ENCODE measurements at places on chromosomes 4 and X. TPM values are rescaled to one million over a fixed set of nuclear protein-coding genes. Genes with fewer than 3 reads are reported as not detected.

Gene OPRPN
- total RNA-seq: not detected

Gene ADH6
- not detected for total RNA-seq

Gene SPANXN4
- total RNA-seq: not detected

Gene GALNT7
- total RNA-seq: 43.9 TPM

Gene SLITRK2
- total RNA-seq: not detected

- H3K4me1 ChIP-seq: no peaks in the 10 kb centered on the region
- H3K27me3 ChIP-seq: no peaks in the 10 kb centered on the region
- no peak overlapping the region for H3K27ac ChIP-seq
These were observed 17.8 kb downstream of the PDK3 start for GRCh38 chrX:24482823-24483415.

DNA sequence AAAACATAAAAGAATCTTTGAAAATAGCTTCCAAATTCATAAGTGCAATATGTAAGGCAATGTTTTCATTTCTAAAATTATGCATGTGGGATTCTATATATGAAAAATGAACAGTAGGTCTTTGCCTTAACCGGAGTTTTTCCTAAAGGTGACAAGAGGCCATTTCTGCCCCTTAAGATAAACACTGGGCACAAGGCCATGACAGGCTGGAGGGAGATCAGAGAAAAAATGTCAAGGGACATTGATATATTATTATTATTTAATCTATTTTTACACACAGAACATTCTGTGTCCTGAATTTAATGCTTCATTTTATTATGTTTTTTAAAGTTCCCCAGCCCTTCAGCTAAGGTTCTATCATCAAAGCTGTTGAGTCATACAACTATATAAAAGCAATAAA lies 118.8 kb downstream of the CHM start:
- H3K4me1 ChIP-seq: no peaks in the 10 kb centered on the region
- no peak overlapping the region for H3K27ac ChIP-seq
- DNase-seq: no peak
- H3K36me3 ChIP-seq: no peaks in the 10 kb centered on the region
- no peak overlapping the region for H3K4me3 ChIP-seq
- H3K27me3 ChIP-seq: no peaks in the 10 kb centered on the region

DNA sequence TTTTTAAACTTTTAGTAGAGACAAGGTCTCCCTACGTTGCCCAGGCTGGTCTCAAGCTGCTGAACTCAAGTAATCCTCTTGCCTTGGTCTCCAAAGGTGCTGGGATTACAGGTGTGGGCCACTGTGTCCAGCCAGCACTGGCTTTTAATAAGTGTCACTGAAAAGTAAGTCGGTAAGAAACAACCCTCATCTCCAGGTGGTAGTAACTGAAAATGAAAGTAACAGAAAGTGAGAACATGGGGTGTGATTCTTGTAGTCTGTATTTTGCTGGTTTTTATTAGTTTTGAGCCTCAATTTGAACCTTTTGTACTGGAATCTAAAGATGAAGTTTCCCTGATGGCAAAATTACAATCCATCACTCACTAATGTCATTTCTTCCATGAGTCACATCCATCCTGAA lies 238.1 kb upstream of the AGA start:
- peaks cover 2% of the 10 kb centered on the region for H3K4me1 ChIP-seq
- no peak for DNase-seq
- no peaks in the 10 kb centered on the region for H3K36me3 ChIP-seq
- H3K4me3 ChIP-seq: no peak overlapping the region
- no peaks in the 10 kb centered on the region for H3K27me3 ChIP-seq

DNA sequence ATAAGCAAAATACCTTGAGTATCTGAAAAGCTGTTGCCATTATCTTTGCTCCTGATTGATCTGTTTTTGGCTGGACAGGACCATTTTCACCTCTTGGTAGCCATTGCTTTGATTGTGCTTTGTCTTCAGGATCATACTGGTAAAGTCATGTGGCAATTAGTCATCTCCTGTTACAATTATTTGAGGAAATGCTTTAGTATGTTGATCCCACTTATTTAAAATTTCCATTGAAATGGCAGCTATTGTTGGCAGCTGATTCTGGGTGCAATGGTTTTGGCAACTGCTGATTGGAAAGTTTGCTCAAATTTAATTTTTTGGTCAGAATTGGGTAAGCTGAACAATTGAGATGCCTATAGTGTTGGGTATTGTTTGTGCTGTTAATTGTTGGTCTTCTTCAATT lies 238.3 kb upstream of the TLL1 start:
- no peaks in the 10 kb centered on the region for H3K36me3 ChIP-seq
- H3K27ac ChIP-seq: no peak overlapping the region
- no peaks in the 10 kb centered on the region for H3K4me1 ChIP-seq
- H3K4me3 ChIP-seq: no peak overlapping the region

DNA sequence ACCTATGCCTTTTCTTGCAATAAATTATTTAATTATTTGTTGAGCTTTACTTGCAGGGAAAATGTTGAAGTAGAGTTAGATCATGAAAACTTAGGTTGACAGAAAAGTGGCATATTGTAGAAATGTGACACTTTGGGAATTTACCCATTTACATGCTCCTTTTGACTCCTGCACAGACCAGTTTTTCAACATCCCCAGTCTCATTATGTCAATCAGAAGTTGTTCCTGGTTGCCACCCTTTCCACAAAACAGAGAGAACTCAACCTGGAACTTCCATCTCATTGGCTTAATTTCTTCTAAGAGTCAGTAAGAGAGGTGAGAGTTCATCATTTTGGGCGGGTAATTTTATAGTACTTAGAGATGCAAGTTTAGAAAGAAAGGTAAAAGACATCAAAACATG lies 284.6 kb upstream of the ANKRD50 start:
- no peaks in the 10 kb centered on the region for H3K36me3 ChIP-seq
- no peaks in the 10 kb centered on the region for H3K4me1 ChIP-seq
- H3K27me3 ChIP-seq: no peaks in the 10 kb centered on the region
- H3K27ac ChIP-seq: no peak overlapping the region
- H3K4me3 ChIP-seq: no peak overlapping the region
- DNase-seq: no peak

DNA sequence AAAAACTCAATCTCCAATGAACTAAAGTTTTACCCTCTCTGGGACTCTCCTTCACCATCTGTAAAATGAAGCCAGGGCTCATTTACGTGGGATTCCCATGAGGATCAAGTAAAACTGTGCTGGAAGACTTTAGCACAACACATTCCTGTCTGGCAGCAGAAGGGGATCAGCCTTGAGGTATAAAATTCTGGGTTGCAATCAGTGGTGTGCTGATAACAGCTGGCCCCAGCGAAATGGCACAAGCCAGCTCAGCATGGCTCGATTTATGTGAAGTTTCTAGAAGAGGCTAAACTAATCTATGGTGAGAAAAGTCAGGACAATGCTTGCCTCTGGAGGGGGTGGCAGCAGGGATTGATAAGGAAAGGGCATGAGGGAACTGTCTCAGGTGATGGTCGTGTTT lies 28.4 kb downstream of the ZNF630 start:
- H3K4me1 ChIP-seq: peaks cover 2% of the 10 kb centered on the region
- H3K4me3 ChIP-seq: no peak overlapping the region
- no peaks in the 10 kb centered on the region for H3K27me3 ChIP-seq
- no peaks in the 10 kb centered on the region for H3K36me3 ChIP-seq
- no peak for DNase-seq

Gene SPATA4
- 0.28 TPM for total RNA-seq

- DNase-seq: peak; percentile 22
- no peak overlapping the region for H3K4me3 ChIP-seq
- no peaks in the 10 kb centered on the region for H3K27me3 ChIP-seq
- no peaks in the 10 kb centered on the region for H3K36me3 ChIP-seq
- H3K27ac ChIP-seq: no peak overlapping the region
These were observed 253.7 kb upstream of the ANXA10 start for GRCh38 chr4:167838686-167839085.

DNA sequence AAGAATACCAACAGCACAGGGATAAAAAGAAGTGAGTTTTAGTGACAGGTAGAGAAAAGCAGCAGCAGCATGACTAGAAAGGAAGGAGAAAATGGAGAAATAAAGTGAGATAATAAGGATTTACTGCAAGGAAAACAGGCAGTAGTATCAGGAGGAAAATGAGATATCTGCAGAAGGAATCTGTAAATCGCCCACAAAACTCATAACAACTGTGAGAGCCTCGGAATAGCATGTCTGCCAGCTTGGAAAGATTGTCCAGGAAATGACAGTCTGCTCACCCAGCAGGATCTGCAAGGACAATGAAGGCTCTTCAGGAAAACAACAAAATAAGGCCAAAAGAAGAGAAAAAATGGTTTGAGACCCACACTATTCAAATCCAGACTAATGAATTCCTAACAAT lies 47.4 kb downstream of the CXXC4 start:
- H3K27ac ChIP-seq: no peak overlapping the region
- no peak overlapping the region for H3K4me3 ChIP-seq
- no peaks in the 10 kb centered on the region for H3K27me3 ChIP-seq
- no peak for DNase-seq

Gene UGT2B11
- not detected for total RNA-seq

DNA sequence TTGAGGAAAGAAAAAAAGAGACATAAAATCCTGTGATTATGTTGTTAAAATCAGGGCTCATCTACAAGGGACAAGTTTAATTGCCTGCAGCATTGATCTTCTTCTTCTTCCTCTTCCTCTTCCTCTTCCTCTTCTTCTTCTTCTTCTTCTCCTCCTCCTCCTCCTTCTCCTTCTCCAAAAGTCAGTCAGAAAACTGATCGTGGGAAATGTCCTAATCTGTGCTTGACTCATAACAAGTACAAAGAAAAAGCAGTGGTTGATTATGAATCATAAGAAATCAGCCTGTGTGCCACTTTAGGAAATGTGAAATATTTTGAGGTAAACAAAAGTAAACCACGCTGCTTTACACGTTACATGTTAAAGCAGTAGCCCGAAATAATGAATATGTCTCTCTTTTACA lies 2.7 kb upstream of the ATP10D start:
- peak; percentile 81 for DNase-seq
- H3K4me1 ChIP-seq: peaks cover 3% of the 10 kb centered on the region
- no peak overlapping the region for H3K27ac ChIP-seq
- no peak overlapping the region for H3K4me3 ChIP-seq
- no peaks in the 10 kb centered on the region for H3K27me3 ChIP-seq

Gene REST
- total RNA-seq: 60.5 TPM

- DNase-seq: no peak
- H3K36me3 ChIP-seq: no peaks in the 10 kb centered on the region
- H3K4me1 ChIP-seq: no peaks in the 10 kb centered on the region
- no peak overlapping the region for H3K4me3 ChIP-seq
These were observed 12.2 kb downstream of the GK2 start for GRCh38 chr4:79395841-79396240.

Gene RNF128
- total RNA-seq: 4.8 TPM

DNA sequence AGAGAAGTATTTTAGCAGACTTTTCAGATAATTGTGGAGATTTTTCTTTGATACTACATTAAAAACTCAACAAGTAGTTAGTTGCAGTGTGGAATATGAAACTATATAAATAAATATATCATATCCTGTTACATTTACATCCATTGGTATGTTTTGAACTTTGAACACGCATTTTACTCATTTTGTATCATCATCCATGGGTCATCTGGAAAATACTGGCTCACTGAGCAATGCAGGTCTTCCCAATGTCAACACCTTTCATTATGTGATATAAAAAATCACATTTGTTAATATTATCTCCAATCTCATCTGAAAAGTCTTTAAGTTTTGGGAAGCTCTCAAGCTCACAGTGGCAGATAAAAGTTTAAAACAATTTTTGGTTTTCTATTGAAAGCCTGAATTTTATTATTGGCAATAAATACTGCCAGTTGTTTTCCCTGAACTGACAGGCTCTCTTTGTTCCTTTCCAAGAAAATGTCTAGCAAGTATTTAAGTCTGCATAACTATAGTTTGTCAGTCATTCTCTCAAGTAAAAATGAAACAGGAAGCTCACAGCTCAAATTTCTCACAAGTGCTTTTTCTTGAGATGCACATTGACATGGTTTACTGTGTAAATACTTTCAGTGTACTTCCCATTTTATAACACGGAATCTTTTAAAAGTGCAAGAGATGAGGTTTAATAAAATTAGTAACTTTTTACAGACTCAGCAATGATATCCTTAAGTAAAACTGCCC lies 183.5 kb upstream of the GPC4 start:
- H3K27ac ChIP-seq: no peak overlapping the region
- no peaks in the 10 kb centered on the region for H3K27me3 ChIP-seq
- H3K4me3 ChIP-seq: no peak overlapping the region
- no peaks in the 10 kb centered on the region for H3K36me3 ChIP-seq
- DNase-seq: no peak

Gene ZNF718
- total RNA-seq: 1.8 TPM

DNA sequence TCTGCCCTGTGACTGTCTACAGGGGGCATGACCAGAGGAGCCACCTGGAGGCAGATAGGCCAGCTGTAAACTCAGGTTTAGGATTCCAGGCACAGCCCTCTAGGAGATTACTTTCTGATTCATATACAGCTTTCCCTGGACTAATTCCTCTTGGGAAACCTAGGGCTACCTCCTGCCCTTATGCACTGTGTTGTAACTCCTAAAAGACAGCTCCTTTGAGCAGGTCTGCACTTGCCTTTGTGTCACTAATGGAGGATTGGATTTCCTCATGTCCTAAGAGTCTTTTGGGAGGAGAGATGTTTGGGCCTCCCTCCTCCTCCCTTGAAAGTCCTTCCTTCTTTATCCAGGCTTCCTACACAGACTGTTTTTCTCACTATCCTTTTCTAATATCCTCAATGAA lies 202.0 kb downstream of the PCDH19 start:
- H3K27me3 ChIP-seq: no peaks in the 10 kb centered on the region
- no peaks in the 10 kb centered on the region for H3K4me1 ChIP-seq
- no peak for DNase-seq
- no peak overlapping the region for H3K4me3 ChIP-seq

Gene NDST4
- not detected for total RNA-seq

DNA sequence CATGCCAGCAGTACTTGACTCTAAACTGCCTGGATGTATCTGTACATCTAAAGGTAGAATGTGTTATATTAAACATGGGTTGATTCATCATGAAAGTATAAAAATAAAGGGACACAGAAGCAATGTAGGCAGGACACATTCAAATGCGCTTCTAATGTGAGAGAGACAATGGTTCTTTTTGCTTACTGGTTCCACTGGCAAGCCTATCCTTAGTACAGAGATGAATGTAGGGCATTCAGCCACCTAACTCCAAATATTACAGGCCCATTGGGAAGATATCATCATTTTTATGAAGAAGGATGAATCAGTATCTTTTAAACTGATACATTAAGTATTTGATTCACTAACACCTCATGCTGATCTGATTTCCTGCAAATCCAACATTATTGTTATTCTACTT lies 18.0 kb downstream of the CDKL2 start:
- H3K4me1 ChIP-seq: no peaks in the 10 kb centered on the region
- DNase-seq: no peak
- H3K27ac ChIP-seq: no peak overlapping the region
- no peaks in the 10 kb centered on the region for H3K36me3 ChIP-seq
- no peak overlapping the region for H3K4me3 ChIP-seq

Gene SSX2B
- total RNA-seq: not detected

DNA sequence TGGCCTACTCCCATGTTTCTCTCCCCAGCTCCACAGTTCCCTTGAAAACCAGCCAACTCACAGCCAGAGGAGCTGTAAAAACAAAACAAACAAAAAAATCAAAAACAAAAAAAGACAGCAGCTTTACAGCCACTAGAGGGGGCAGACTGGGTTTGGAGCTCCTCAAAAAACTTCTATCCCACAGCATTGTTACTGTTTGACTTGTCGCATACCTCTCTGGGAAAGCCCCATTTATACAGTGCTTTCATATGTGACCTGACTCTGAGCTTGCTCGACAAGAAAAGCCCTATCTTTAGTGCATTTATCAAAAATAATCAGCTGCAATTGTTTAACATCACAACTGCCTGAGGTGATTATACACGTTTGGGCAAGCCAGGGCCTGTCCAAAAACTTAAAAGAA lies 21.6 kb downstream of the TSPAN6 start:
- H3K4me3 ChIP-seq: no peak overlapping the region
- no peak overlapping the region for H3K27ac ChIP-seq
- peak; percentile 68 for DNase-seq
- H3K27me3 ChIP-seq: no peaks in the 10 kb centered on the region
- H3K36me3 ChIP-seq: no peaks in the 10 kb centered on the region
- H3K4me1 ChIP-seq: no peaks in the 10 kb centered on the region

All from IMR-90 (cell line).